Ascending aorta (tissue), 2 donors: ENCODE measurements at places on chromosomes 13 and 19. TPM values are rescaled to one million over a fixed set of nuclear protein-coding genes. Genes with fewer than 3 reads are reported as not detected.

GRCh38 chr13:76853921-76854608 lies 32.1 kb downstream of the KCTD12 start:
- H3K27me3 ChIP-seq = no peaks in the 10 kb centered on the region
- no peak for DNase-seq
- no peaks in the 10 kb centered on the region for H3K36me3 ChIP-seq
- H3K4me3 ChIP-seq = no peak overlapping the region
- H3K4me1 ChIP-seq = peaks cover 6% of the 10 kb centered on the region
- H3K27ac ChIP-seq = peak overlapping the region; percentile 41

GRCh38 chr13:99980201-99980823 lies 1.3 kb upstream of the ZIC2 start:
- H3K36me3 ChIP-seq = no peaks in the 10 kb centered on the region
- peak; percentile 72 for DNase-seq
- peaks cover 55% of the 10 kb centered on the region for H3K27me3 ChIP-seq

DNA sequence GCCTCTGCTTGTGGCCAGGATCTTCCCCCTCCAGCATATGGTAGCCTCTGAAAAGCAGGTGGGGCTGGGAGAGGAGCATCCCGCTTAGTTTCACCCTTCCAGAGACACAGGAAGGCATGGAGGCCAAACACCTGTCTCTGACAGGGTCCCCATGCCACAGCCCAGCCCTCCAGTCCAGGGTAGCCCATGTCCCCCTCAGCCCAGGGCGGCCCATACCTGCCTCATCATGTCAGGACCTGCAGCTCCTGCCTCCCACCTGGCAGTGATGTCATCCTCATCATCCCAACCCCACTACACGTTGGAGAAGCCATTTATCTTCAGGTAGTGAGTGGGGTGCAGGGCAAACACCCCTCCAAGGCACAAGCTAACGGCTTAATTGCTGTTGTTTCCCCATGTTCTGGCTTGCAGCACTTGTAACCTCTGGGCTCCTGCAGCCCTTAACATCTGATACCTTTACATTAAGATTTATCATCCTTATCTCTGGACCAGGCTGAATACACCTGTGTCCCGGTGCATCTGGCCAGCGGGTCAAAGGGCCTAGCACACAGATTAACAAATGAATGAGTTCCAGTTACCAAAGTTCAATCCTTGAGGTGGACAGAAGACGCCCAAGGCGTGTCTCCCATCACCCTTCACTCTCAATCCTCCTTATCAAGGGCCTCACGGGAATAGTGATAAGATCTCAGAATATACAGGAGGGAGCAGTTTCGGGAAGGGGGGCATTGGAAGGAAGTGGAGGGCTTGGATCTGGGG lies 22.2 kb downstream of the ZNF175 start:
- no peak overlapping the region for H3K27ac ChIP-seq
- no peaks in the 10 kb centered on the region for H3K36me3 ChIP-seq
- DNase-seq = no peak
- no peaks in the 10 kb centered on the region for H3K27me3 ChIP-seq

GRCh38 chr13:24540236-24541126 lies 27.9 kb upstream of the PARP4 start:
- H3K4me3 ChIP-seq = no peak overlapping the region
- no peak for DNase-seq
- H3K27ac ChIP-seq = no peak overlapping the region
- no peaks in the 10 kb centered on the region for H3K4me1 ChIP-seq
- no peaks in the 10 kb centered on the region for H3K27me3 ChIP-seq

GRCh38 chr13:105135852-105136615 lies 1399.4 kb downstream of the EFNB2 start:
- no peaks in the 10 kb centered on the region for H3K4me1 ChIP-seq
- no peaks in the 10 kb centered on the region for H3K36me3 ChIP-seq
- no peak overlapping the region for H3K27ac ChIP-seq
- no peak for DNase-seq

DNA sequence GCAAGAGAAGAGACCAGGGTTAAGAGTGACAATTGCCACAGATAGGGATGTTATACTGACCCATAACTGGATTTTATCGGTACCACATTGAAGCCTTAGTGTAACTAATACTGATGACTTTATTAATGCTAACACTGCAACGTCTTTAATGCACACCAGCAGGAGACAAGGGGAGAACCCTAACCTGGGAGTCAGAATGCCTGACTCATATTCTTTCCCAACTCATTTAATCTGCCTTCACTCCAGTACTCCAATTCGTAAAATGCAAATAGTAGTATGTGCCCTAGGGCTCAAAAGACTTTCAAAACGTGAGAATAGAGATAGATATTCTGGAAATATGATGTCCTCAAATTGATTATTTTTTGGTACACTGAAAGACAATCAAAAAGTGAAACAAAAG lies 62.4 kb downstream of the GPC6 start:
- H3K27ac ChIP-seq = no peak overlapping the region
- no peaks in the 10 kb centered on the region for H3K4me1 ChIP-seq
- no peak for DNase-seq
- H3K4me3 ChIP-seq = no peak overlapping the region
- no peaks in the 10 kb centered on the region for H3K27me3 ChIP-seq

DNA sequence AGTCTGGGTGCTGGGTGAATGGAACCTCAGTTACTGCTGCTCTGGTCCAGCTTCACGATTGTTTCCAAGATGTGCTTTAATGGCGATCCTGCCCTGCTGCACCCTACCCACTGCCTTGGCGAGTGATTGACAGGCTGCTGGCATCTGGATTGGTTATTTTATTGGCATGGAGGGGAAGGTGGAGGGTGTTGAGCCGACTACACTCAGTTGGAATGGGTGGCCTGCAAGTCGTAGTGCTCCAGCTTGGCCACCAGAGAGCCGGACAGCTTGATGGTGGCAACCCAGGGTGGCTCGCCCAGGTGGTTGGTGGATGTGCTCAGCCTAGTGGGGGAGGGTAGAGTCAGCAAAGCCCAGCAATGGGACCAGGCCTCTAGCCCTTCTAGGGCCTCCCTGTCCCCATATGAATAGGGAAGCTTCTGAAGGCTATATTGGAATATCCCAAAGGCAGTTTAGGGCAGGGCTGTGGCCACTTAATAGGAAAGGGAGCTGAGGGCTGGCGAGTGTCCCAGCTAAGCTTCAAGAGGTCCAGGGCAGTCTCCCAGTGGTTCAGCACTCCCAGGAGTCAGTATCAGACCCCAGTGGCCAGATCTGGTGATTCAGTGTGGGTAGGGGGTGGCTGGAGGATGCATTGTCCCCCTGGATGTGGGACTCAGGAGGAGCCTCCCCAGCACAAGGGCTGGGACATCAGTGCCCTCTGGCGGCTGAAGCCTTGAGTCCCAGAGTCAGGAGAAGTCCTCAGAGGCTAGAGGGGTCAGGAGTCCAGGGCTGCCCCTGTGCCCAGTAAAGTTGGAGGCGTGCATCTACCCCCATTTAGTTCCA lies 3.4 kb downstream of the GGN start:
- DNase-seq = no peak
- peaks cover 51% of the 10 kb centered on the region for H3K36me3 ChIP-seq
- H3K27me3 ChIP-seq = no peaks in the 10 kb centered on the region
- H3K4me3 ChIP-seq = no peak overlapping the region
- no peak overlapping the region for H3K27ac ChIP-seq

DNA sequence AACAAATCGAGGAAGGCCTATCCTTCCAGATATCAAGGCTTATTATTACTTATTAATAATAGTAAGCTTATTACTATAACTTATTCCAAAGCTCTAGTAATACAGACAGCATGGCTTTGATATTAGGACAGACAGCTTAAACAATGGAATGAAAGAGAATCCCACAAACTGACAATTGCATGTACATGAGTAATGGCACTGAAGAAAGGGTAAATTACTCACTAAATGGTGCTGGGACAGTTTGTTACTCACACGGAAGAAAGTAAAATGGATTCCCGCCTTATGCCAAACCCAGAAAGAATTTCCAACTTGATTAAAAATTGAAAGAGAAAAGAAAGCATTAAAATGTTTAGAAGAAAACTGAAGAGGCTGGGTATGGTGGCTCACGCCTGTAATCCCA lies 60.3 kb downstream of the MIPEP start:
- no peak for DNase-seq
- no peak overlapping the region for H3K4me3 ChIP-seq
- no peaks in the 10 kb centered on the region for H3K36me3 ChIP-seq
- H3K4me1 ChIP-seq = no peaks in the 10 kb centered on the region

GRCh38 chr13:21458451-21458812 lies 671 bp downstream of the ZDHHC20 start:
- H3K27me3 ChIP-seq = no peaks in the 10 kb centered on the region
- peak overlapping the region; percentile 93 for H3K4me3 ChIP-seq
- no peak for DNase-seq
- H3K36me3 ChIP-seq = no peaks in the 10 kb centered on the region
- H3K27ac ChIP-seq = peak overlapping the region; percentile 90

DNA sequence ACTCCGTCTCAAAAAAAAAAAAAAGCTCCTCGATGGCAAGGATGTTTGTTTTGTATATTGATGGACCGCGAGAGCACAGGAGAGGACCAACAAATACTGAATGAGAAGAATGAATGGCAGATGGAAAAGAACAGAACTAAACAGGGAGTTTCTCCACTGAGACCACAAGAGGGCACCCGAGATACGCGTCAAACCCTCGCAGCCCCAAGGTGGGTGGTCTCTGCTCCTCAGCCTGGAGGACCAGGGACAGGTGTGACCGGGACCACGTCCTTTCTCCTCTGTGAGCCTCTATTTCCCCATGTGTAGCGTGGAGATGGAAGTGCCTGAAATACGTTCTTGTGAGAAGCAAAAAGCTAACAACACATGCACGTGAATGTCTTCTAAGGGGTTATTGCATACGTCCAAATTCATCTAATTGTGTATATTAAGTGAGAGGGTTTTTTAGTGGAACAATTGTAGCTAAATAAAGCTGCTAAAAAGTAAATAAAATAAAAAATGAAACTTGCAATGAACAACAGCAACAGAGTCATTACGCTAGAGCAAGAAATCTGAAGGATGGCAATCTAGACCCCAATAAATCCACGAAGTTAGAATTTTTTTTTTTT lies 8.3 kb upstream of the CDC42EP5 start:
- no peak overlapping the region for H3K27ac ChIP-seq
- H3K36me3 ChIP-seq = no peaks in the 10 kb centered on the region
- H3K27me3 ChIP-seq = no peaks in the 10 kb centered on the region
- no peak overlapping the region for H3K4me3 ChIP-seq
- no peak for DNase-seq
- no peaks in the 10 kb centered on the region for H3K4me1 ChIP-seq

DNA sequence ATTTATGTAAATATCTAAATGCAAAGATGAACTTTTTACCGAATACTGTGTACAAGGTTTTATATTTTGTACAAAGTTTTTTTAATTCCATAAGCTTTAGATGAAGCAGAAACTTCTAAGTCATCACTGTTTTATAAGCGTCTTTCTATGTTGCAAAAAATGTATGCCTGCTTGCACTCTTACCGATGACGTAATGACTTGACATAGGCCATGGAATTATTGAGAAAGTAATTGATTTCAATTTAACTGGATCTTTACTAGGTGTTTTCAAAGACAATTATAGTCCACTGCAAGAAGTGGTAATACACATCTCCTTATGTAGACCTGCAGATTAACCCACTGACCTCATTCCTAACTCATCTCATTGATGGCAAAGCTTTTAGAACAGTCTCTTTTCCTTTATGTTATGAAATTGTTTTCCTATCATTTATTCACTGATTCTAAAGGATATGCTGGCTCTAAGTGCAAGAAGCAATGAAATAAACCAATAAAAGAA lies 10.4 kb downstream of the DACH1 start:
- no peak overlapping the region for H3K27ac ChIP-seq
- no peak overlapping the region for H3K4me3 ChIP-seq
- no peak for DNase-seq
- no peaks in the 10 kb centered on the region for H3K27me3 ChIP-seq

DNA sequence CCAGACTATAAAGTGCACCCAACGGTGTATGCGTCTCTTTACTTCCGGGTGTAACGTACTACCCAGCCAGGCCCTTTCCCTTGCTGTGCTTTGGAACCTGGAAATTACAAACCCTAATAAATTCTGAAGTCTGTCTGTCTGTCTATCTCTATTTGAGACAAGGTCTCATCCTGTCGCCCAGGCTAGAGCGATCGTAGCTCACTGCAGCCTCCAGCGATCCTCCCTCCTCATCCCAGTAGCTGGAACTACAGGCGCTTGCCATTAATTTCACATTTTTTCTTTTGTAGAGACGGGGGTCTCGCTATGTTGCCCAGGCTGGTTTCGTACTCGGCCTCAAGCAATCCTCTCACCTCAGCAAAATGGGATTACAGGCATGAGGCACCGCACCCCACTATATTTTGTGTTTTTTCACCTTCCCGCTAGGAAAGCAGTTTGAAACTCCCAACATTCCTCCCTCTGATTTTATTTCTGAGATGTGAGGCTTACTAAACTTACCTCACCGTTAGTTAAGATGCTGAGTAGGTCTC lies 469 bp upstream of the RNF6 start:
- H3K27ac ChIP-seq = peak overlapping the region; percentile 97
- peak overlapping the region; percentile 76 for H3K4me3 ChIP-seq
- peaks cover 12% of the 10 kb centered on the region for H3K4me1 ChIP-seq
- peaks cover 4% of the 10 kb centered on the region for H3K36me3 ChIP-seq
- DNase-seq = no peak
- no peaks in the 10 kb centered on the region for H3K27me3 ChIP-seq

DNA sequence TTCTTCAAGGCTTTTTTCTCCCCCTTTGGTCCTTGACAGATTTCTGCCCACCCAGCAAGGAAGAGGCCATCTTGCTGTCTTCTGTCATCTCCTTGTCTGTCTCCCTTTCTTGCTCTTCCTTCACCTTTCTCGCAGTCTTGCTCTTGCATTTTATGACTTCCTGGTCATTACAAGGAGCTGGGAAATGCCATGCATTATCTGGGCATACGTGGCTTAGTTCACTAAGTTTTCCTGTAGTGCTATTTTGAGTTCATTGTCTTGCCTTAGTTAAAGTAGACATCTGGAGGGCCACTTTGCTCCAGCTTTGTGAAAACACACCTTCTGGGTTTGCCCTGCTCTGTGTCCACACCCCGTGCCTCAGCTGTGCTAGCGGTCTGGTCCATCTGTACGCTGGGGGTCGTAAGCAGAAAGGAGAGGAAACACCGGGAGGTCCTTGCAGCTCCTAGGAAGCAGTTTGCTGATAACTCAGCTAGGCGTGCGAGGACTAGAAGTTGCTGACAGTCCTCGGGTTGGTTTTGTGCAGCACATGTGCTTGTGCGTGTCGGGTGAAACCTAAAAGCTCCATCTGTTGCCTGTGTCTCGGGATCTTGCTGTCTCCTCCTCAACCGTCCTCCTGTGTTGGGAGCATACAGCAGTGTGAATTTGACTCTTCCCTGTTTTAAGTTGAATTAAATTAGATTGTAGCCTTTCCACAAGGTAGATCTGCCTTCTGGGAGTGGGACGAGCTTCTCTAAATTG lies 59.4 kb downstream of the ARHGEF7 start:
- DNase-seq = no peak
- no peaks in the 10 kb centered on the region for H3K27me3 ChIP-seq
- H3K36me3 ChIP-seq = no peaks in the 10 kb centered on the region
- no peak overlapping the region for H3K4me3 ChIP-seq
- peaks cover 19% of the 10 kb centered on the region for H3K4me1 ChIP-seq
- H3K27ac ChIP-seq = peak overlapping the region; percentile 92

Gene SIGLEC12
- total RNA-seq = not detected

Gene ZNF578
- not detected for total RNA-seq

Gene LINGO3
- total RNA-seq = not detected

Gene ZNF628
- 13.2 TPM for total RNA-seq

Gene PLPPR3
- total RNA-seq = not detected
